Pancreas (tissue), 10 donors: ENCODE measurements at places on chromosomes 13 and 19. TPM values are rescaled to one million over a fixed set of nuclear protein-coding genes. Genes with fewer than 3 reads are reported as not detected.

IZUMO2 gene
- total RNA-seq: not detected

PHF11 gene
- 19.4 TPM for total RNA-seq

ATP7B gene
- 2.6 TPM for total RNA-seq

CPAMD8 gene
- total RNA-seq: 0.60 TPM

CEACAM3 gene
- not detected for total RNA-seq

PGLYRP1 gene
- not detected for total RNA-seq

ZNF728 gene
- total RNA-seq: 0.22 TPM

CPT1C gene
- total RNA-seq: 0.28 TPM

KLK2 gene
- not detected for total RNA-seq

ZBTB7A gene
- total RNA-seq: 25.0 TPM

SYT3 gene
- total RNA-seq: 0.63 TPM

RB1 gene
- 13.2 TPM for total RNA-seq

MAP4K1 gene
- total RNA-seq: 3.2 TPM

LHB gene
- 6.6 TPM for total RNA-seq

C13orf46 gene
- 5.2 TPM for total RNA-seq

CASP14 gene
- not detected for total RNA-seq

BRME1 gene
- 3.8 TPM for total RNA-seq

PNMA8B gene
- 0.67 TPM for total RNA-seq

CEBPA gene
- total RNA-seq: 8.8 TPM

NCCRP1 gene
- 3.1 TPM for total RNA-seq

LILRB5 gene
- total RNA-seq: 0.23 TPM

FAAP24 gene
- total RNA-seq: 0.43 TPM

INSR gene
- total RNA-seq: 130 TPM

SOX1 gene
- not detected for total RNA-seq

PGLYRP2 gene
- not detected for total RNA-seq

MYO1F gene
- 14.0 TPM for total RNA-seq

ERICH4 gene
- not detected for total RNA-seq

TNNI3 gene
- not detected for total RNA-seq

ZNF724 gene
- total RNA-seq: 0.87 TPM

PSG5 gene
- total RNA-seq: not detected

CAPN12 gene
- total RNA-seq: 8.1 TPM

SPRED3 gene
- total RNA-seq: 3.1 TPM

FUT1 gene
- 6.5 TPM for total RNA-seq

ADM5 gene
- 0.72 TPM for total RNA-seq

ZNF765 gene
- total RNA-seq: 10.1 TPM

PRTN3 gene
- total RNA-seq: not detected

UPK1A gene
- total RNA-seq: not detected

ZNF414 gene
- total RNA-seq: 8.9 TPM

ZNF253 gene
- 6.3 TPM for total RNA-seq

LCP1 gene
- total RNA-seq: 2.0 TPM

TDRD3 gene
- total RNA-seq: 20.9 TPM

UBE2M gene
- 23.8 TPM for total RNA-seq

CFD gene
- 5.6 TPM for total RNA-seq

GPR12 gene
- total RNA-seq: not detected

FFAR2 gene
- 0.47 TPM for total RNA-seq

LILRB1 gene
- 8.8 TPM for total RNA-seq

PROZ gene
- not detected for total RNA-seq

LILRA6 gene
- total RNA-seq: 0.32 TPM

KLK3 gene
- total RNA-seq: not detected

GNA15 gene
- 0.41 TPM for total RNA-seq

ZNF440 gene
- total RNA-seq: 4.9 TPM

GPX4 gene
- 67.4 TPM for total RNA-seq
